ENCODE measurements at places on chromosomes 7 and 10. TPM values are rescaled to one million over a fixed set of nuclear protein-coding genes. Genes with fewer than 3 reads are reported as not detected.

Gene FAM24B
- polyA plus RNA-seq: 3.2 TPM

Gene SLC29A3
- 7.3 TPM for polyA plus RNA-seq

Gene UPK3BL2
- polyA plus RNA-seq: 4.4 TPM

Gene SLC35B4
- polyA plus RNA-seq: 24.8 TPM

Gene OTUD1
- 29.7 TPM for polyA plus RNA-seq

Gene HOXA7
- 24.8 TPM for polyA plus RNA-seq

Gene ITGB8
- 42.0 TPM for polyA plus RNA-seq

Gene GIGYF1
- polyA plus RNA-seq: 27.1 TPM

Gene STRIP2
- polyA plus RNA-seq: 3.4 TPM

Measured in right renal cortex interstitium (tissue), 3 donors.